MV-4-11 (cell line): ENCODE measurements at places on chromosomes 6 and 20.

DNA sequence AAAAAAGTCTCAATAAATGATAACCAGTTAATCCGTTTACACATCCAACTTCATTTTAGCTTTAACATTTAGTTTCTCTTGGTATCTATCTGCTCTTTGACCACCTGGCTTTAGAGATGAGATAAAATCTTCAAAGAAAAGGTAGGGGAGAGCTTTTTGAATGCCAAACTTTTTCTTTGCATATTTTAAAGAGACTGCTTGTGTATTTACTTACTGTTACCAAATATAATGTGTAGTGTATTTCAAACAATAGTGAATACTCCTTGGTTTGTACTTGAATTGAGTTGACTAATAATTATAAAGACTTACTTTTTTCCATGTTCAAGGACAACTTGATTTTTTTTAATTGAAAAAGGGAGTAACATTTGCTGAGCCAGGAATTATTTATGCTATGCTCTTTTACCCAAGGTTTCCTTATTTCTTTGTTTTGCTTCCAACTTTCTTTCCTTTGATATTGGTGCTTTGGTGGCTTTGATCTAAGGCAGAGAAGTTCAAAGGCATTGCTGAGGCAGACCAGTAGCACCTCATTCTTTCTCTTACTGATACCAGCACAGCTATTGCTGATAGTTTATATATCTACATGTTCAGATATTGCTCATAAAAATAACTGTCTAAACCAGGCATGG, 7.8 kb downstream of the CCDC170 start:
- no peak for DNase-seq

DNA sequence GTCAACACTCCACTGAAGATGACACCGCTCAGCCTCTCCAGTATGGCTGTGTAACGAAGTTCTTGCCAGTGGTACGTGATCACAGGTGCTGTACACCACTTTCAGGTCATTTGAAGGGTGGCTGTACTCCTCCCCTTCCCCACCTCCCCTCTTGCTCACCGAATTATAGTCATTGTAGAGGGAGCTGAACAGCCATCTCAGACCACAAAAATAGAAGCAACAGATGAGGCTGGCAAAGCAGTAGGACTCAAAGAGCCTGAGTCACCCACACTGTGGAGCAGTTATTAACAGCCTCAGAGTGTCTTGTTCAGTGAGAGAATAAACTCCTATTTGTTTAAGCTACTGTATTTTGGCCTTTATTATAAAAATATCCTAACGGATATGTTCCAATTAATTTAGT, 192.5 kb upstream of the MCHR2 start:
- DNase-seq: no peak

- DNase-seq: no peak
Observed at GRCh38 chr20:22584922-22585785, 782 bp upstream of the FOXA2 start.

DNA sequence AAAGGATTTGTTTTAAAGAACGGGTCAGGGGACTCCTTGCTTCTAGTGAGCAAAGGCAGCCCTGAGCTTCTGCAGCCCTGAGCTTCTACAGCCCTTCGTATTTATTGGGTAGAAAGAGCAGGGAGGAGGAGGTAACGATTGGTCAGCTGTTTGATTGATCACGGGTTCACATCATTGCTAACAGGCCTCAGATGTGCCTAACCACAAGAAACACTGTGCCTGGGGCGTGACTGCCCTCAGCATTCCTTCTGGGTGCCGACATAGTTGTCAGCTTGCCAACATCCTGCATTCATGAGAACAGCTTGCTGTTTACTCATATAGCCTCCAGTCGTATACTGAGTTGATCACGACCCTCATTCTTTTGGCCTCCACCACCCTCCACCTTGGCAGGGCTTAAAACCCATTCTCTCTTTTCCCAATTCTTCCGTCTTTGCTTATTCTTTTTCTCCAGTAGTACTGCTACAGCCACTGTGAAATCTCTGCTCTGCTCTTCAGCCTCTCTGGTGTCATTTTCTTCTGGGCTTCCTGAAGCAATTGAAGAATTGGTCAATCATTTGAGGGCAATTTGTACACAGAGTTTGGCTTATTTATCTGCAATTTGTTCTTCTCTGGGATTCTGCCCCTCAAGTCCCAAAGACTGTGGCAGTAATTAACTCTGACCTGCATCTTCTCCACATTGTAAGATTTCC, 25.4 kb upstream of the NOP56 start:
- DNase-seq: no peak

GRCh38 chr6:167350275-167350696, 25.4 kb downstream of the TTLL2 start:
- DNase-seq: no peak

- no peak for DNase-seq
Observed at GRCh38 chr6:92617721-92618120, 801.6 kb downstream of the EPHA7 start.
